GM23338 (cell line): ENCODE measurements at places on chromosomes 3 and 15. TPM values are rescaled to one million over a fixed set of nuclear protein-coding genes. Genes with fewer than 3 reads are reported as not detected.

CHCHD6 gene
- total RNA-seq, result 27.1 and 28.8 TPM in 2 replicates

AQP9 gene
- not detected in 2 replicates for total RNA-seq

LYSMD4 gene
- total RNA-seq, result 20.9 and 23.8 TPM in 2 replicates

WDR72 gene
- total RNA-seq, result 1.9 and 2.1 TPM in 2 replicates

SORD gene
- total RNA-seq, result 55.0 and 57.2 TPM in 2 replicates

PCOLCE2 gene
- 17.7 and 18.6 TPM in 2 replicates for total RNA-seq

RTP3 gene
- 0.97 TPM in 1 of 2 replicates, not detected in the other for total RNA-seq

GPX1 gene
- total RNA-seq, result 228 and 247 TPM in 2 replicates

NR1I2 gene
- total RNA-seq, result 3.9 and 4.4 TPM in 2 replicates

CCR9 gene
- not detected in 2 replicates for total RNA-seq

SNTN gene
- total RNA-seq, result not detected in 2 replicates

DNA sequence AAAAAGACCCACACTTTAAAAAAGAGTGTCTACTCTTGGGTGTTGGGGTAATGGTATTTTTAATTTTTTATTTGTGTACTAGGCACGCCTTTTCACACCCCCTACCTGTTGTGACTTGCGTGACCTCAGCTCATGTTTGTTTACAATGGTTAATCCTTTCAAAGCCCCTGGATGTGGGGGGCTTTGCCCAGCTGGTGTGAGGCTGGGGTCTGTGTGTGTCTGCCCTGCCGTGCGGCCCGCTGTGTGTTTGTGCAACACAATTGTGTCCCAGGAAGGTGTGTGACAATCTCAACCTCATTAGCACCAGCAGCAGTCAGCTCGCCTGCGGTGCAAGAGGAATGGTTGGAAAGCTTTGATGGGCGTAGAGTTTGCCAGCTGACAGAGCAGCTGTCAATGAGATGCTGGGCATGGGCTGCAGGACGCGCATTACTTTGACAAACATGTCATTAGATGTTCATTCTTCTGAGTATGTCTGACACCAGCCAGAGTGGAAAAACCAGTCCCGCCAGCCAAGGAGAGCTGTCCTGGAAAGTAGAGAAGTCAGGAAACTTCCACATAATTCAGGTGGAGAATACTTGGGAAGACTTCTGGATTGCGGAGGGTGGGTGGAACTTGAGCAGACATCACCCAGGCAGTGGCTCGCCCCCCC lies 9.6 kb downstream of the LRRK1 start:
- H3K27ac ChIP-seq, result no peak overlapping the region

DNA sequence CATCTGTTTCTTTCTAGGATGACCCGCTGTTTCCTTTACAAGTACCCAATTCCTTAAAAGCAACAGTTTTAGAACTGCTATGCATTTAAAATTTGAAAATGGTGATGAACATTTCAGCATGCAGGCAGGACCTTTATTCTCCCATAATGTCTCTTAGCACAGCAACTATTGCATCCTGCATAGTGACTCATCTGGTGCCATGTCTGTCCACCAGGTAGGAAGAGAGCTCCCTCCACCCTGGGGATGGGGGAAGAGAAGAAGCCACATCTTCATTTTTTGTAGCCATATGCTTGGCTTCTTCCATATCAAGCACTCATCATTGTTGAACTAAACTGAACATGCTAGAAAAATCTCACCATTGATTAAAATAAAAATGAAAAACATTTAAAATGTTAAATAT lies 9.9 kb downstream of the GPR15 start:
- H3K36me3 ChIP-seq, result no peaks in the 10 kb centered on the region
- H3K27ac ChIP-seq, result no peak overlapping the region
- no peaks in the 10 kb centered on the region for H3K4me1 ChIP-seq
- H3K4me3 ChIP-seq, result no peak overlapping the region
- no peaks in the 10 kb centered on the region for H3K27me3 ChIP-seq

DNA sequence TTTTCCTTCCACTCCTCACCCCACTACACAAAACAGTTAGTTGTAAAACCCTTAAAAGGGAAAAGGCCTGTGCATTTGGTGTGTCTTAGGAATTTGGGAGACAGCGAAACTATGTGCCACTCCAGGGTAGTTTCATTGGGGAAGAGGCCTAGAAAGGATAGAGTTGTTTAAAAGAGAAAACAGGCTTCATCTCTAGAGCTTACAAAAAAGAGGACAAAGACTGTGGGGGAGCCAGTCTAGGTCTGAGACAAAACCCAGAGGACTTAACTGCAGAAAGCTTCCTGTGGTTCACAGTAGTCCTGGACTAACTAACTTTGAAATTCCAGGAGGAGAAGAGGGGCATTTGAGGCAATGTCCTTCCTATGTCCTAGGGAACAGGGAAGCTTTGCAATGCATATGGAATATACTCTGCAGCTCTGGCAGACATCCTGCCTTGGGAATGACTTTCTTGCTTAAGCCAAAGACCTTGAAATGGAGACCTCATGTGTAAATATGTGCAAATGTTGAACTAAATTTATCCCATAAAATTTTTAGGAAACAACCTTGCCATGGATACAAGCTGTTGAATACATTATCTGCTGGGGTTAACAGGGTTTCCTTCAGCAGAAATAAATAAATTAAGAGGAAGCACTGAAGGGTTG lies 159.4 kb downstream of the LSAMP start:
- H3K27ac ChIP-seq, result no peak overlapping the region
- peak; percentile 17 for DNase-seq
- H3K27me3 ChIP-seq, result no peaks in the 10 kb centered on the region
- no peak overlapping the region for H3K4me3 ChIP-seq
- H3K4me1 ChIP-seq, result peaks cover 10% of the 10 kb centered on the region
- no peaks in the 10 kb centered on the region for H3K36me3 ChIP-seq

DNA sequence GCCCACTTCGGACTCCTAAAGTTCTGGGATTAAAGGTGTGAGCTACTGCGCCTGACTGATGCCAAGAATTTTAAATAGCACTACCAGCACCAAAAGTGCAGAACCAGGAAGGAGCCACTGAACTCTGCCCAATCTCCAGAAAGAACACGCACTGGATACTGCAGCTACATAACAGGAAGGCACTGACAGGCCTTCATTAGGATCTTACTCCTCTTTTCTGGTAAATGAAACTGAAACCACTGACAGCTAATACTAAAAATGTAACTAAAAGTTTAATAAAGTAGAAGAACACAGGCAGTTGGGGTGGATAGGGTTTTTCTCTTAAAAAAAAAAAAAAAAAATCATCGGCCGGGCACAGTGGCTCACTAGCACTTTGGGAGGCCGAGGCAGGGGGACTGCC lies 74.1 kb upstream of the CHRM5 start:
- H3K4me3 ChIP-seq, result no peak overlapping the region
- DNase-seq, result no peak
- H3K36me3 ChIP-seq, result no peaks in the 10 kb centered on the region
- H3K27ac ChIP-seq, result no peak overlapping the region

DNA sequence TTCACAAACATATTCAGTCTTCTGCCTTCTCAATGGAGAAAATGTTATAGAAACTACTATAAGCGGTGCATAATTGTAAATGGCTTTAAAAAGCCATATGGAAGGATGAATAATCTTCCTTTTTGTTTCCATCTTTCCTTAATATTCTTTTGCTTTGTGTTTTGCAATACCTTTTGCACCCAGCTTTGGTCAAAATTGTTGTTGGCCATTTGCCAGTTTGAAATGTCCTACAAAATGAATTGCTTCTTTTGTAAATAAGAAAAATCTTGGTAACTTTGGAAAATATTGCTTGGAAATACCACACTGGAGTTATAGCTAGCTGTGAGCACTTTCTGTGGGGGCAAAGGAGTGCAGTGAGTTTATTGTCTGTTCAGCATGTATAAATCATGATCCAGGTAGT lies 93.5 kb upstream of the NR2F2 start:
- H3K4me3 ChIP-seq, result no peak overlapping the region
- no peaks in the 10 kb centered on the region for H3K27me3 ChIP-seq
- peaks cover 7% of the 10 kb centered on the region; the same call in 1 of the 2 replicates for H3K4me1 ChIP-seq
- no peak overlapping the region for H3K27ac ChIP-seq

DNA sequence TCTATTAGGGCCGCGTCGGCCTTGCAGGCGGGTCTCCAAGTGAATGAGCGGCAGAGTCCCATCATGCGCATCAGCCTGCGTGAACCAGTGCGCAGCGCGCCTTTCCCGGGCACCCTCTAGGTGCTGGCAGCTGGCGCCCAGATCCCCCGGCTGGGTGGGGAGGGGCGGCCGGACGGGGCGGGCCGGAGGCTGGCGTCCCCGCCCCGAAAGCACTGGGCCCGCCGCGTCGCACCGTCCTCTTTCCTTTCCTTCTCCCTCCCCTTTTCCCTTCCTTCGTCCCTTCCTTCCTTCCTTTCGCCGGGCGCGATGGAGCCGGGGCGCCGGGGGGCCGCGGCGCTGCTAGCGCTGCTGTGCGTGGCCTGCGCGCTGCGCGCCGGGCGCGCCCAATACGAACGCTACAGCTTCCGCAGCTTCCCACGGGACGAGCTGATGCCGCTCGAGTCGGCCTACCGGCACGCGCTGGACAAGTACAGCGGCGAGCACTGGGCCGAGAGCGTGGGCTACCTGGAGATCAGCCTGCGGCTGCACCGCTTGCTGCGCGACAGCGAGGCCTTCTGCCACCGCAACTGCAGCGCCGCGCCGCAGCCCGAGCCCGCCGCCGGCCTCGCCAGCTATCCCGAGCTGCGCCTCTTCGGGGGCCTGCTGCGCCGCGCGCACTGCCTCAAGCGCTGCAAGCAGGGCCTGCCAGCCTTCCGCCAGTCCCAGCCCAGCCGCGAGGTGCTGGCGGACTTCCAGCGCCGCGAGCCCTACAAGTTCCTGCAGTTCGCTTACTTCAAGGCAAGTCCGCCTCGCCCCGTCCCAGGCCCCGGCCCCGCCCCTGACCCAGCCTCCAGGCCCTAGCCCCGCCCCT lies at the start of gene CRTAP:
CRTAP (plus strand) TSS at position 243 of the 850 bp plus-strand sequence; CDS start at position 307, 64 bp downstream.
- H3K27me3 ChIP-seq, result peaks cover 5% of the 10 kb centered on the region; the same call in 1 of the 2 replicates
- no peaks in the 10 kb centered on the region for H3K36me3 ChIP-seq
- peaks cover 15% of the 10 kb centered on the region for H3K4me1 ChIP-seq
- peak; percentile 94 for DNase-seq

DNA sequence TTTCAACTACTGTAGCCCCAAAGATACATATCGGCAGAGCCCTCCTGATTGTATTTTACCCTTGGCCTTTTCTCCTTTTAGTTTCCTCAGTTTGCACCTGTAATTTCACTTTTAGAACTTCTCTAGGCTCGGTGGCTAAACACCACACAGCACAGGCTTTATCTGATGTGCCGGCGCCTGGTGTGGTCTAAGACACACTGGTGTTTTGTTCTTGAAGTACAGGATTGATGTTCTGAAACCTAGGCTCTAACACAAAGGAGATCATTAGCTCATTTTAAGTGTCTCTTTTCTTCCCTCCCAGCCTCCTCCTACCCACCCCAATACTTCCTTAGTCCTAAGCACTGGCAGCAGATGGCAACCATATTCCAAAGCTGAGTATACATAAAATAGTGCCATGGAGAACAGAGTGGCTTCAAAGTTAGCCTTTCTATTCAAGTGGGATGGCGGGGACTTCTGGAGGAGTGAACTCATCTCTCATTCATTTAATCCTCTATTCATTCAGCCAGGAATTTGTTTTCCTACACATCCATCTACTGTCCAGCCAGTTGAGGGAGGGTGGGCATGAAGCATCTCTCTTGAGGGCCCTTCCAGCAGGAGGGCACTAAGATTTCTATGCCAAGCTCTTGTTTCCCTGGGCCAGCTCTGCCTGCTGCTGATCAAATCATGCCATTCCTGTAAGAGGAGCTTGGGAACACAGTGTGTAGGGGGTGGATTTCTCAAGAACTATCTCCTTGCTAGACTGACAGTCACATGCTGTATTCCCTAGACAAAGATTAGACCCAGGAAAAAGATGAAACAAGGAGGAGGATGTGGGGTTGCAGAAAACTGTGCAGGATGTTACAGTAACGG lies 71.2 kb downstream of the TIGIT start:
- no peaks in the 10 kb centered on the region for H3K36me3 ChIP-seq
- no peak overlapping the region for H3K4me3 ChIP-seq
- peaks cover 16% of the 10 kb centered on the region; the same call in 1 of the 2 replicates for H3K4me1 ChIP-seq
- no peak overlapping the region for H3K27ac ChIP-seq
- DNase-seq, result no peak

- DNase-seq, result no peak
- H3K27ac ChIP-seq, result no peak overlapping the region
- no peak overlapping the region for H3K4me3 ChIP-seq
- H3K27me3 ChIP-seq, result no peaks in the 10 kb centered on the region
- peaks cover 38% of the 10 kb centered on the region for H3K4me1 ChIP-seq
These were observed 20.1 kb upstream of the FSTL1 start for GRCh38 chr3:120470870-120471269.

DNA sequence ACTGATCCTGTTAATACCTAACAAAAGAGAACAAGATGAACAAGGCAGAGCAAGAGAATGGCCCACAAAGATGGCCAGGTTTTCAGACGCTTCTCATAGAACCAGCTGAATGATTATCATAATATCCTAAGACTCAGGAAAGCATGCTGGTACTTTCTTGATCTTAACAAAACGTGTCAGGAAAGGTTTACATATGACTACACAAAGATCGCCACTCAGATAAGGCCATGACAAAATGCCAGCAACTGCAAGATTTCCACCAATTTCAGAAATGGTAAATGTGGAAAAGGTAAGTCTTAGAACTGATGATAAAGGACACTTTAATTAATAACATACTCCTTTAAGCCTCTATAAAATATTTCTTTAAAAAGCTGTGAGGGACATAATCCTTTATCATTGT lies 108.8 kb downstream of the DLG1 start:
- H3K4me3 ChIP-seq, result no peak overlapping the region
- no peak overlapping the region for H3K27ac ChIP-seq
- no peaks in the 10 kb centered on the region for H3K27me3 ChIP-seq
- DNase-seq, result no peak
- no peaks in the 10 kb centered on the region for H3K36me3 ChIP-seq

DNA sequence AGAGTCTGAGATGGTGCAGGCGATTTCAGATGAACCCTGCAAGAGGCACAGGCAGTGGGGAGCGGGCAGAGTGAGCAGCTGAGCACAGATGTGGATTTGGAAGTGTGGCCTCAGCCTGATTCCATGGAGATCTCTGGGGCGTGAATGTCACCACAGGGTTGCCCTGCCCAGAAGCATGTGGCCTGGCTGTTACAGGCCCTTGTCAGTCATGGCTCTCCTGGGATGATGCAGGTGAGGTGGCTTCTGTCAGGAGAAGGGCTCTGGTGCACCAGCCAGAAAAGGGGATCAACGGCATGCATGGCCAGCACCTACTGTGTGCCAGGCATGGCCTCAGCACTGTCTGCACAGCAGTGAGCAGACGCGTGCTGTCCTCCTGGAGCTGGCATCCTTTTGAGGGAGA lies 11.9 kb downstream of the HDAC11 start:
- no peaks in the 10 kb centered on the region for H3K36me3 ChIP-seq
- no peak overlapping the region for H3K4me3 ChIP-seq

- no peak for DNase-seq
- no peaks in the 10 kb centered on the region for H3K4me1 ChIP-seq
- no peaks in the 10 kb centered on the region for H3K27me3 ChIP-seq
- H3K36me3 ChIP-seq, result no peaks in the 10 kb centered on the region
- H3K4me3 ChIP-seq, result no peak overlapping the region
These were observed 61.6 kb upstream of the CTNNB1 start for GRCh38 chr3:41137686-41138111.

DNA sequence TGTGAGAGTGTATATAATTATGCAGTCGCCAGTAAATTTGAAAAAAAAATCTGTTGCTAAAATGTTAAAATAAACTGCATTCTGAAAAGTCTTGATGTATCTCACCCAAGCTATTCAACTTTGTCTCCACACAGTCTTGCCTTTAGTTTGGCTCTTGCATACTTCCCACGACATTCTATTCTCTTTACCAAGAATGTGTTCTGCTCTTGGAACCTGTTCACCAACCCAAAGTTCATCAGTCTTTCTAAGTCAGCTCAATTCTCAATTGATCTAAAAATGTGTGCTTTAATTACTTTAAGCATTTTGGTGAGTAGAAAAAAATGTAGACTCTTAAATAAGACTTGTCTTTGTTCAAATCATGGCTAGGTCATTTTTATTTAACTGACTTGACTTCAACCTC lies 657.7 kb upstream of the TBL1XR1 start:
- no peaks in the 10 kb centered on the region for H3K36me3 ChIP-seq
- no peak for DNase-seq
- no peak overlapping the region for H3K4me3 ChIP-seq
- no peaks in the 10 kb centered on the region for H3K4me1 ChIP-seq
- no peaks in the 10 kb centered on the region for H3K27me3 ChIP-seq
